ENCODE measurements at places on chromosomes 4 and X.

GRCh38 chr4:181756451-181757095 lies 486.6 kb upstream of the TENM3 start:
- DNase-seq = no peak

DNA sequence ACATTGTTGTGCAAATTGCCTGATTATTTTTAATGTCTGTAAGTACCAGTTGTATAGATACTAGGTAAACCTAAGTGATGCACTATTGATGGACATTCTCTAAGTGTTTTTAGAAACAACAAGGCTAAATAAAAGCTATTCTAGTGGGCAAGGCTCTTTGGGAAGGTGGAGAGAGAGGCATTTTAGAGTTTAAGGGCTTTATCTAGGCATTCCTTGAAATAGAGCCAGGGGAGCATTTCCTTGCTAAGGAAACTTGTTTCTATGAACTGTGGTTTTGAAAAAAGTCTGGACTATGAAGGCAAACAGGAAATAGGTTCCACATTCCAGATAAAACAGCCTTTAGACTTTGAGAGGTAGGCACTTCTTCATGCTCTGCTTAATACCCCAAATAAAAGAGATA lies 23.8 kb downstream of the BMX start:
- DNase-seq = peak; percentile 7

GRCh38 chrX:129495900-129496299 lies 27.4 kb downstream of the SMARCA1 start:
- no peak for DNase-seq

DNA sequence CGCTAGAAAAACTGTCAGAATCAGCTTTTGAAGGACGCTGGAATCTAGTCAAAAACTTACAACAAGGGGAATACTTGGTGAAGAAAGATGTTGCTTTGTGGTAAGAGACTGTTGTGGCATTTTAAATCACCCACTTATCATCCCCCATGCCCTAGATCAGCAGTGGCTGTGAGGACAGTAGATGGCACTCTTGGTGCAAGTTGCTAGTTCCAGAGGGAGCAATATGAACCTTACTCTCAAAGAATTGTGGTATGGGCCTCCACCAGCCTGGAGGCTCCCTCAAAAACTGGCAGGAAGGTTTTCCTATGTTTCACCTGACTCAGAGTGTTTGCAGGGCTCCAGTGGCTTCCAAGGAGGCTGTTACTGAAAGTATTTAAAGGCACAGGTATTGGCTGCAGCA lies 37.7 kb upstream of the SLC16A2 start:
- no peak for DNase-seq

GRCh38 chr4:28482580-28483270 lies 1622.1 kb downstream of the STIM2 start:
- no peak for DNase-seq
